D721Med (cell line): ENCODE measurements at places on chromosomes 3 and 15.

GRCh38 chr15:96054621-96055020 lies 275.9 kb upstream of the NR2F2 start:
- DNase-seq = no peak

DNA sequence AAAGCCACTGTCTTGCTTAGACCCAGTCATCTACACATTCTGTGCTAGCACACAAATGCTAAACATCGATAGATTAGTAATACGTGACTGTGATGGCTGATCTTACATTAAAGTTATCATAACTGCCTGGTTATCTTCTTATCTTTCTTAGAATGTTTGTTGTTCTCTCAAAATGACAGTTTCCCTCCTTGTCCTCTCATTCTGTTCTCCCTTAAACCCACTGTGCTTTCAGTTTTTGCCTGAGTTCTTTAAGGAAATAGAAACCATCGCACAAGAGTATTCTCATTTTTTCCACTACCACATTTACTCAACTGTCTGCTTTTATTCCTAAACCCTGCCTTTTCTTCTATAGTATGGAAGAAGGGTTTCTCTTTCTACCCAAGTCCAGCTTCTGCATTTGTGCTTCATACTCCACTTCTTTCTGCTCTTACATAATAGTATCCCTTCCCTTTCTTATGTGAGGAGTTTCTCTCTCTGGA lies 17.1 kb downstream of the STX19 start:
- DNase-seq = no peak

DNA sequence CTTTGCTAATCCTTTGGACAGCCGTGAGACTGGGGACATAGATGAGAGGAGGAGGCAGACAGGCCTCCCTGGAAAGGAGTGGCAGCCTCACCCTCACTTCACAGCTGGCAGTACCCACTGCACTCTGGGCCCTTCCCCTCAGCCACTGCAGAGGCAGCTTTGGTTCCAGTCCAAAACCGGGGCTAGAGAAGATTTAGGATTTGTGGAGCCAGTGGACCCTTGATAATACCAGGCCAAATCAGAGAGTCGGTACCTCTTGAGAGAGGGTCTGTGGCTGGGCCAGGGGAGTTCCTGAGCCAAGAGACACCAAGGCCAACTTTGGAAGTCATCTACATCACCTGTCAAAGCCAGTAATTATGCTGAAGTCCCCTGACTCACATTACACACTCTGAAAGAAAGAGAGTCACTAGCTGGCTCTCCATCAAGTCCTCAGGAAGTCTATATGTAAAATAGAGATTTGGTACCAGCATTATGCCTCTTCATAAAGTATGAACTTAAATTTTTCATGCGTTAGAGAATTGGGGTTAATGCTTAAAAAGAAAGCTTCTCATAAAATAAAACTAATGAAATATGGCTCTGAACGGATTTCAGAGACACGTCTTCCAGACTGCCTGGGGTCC lies 244.1 kb upstream of the SEMA6D start:
- DNase-seq = no peak

- no peak for DNase-seq
Measured at GRCh38 chr3:159884661-159885402, 103.8 kb upstream of the IL12A start.

DNA sequence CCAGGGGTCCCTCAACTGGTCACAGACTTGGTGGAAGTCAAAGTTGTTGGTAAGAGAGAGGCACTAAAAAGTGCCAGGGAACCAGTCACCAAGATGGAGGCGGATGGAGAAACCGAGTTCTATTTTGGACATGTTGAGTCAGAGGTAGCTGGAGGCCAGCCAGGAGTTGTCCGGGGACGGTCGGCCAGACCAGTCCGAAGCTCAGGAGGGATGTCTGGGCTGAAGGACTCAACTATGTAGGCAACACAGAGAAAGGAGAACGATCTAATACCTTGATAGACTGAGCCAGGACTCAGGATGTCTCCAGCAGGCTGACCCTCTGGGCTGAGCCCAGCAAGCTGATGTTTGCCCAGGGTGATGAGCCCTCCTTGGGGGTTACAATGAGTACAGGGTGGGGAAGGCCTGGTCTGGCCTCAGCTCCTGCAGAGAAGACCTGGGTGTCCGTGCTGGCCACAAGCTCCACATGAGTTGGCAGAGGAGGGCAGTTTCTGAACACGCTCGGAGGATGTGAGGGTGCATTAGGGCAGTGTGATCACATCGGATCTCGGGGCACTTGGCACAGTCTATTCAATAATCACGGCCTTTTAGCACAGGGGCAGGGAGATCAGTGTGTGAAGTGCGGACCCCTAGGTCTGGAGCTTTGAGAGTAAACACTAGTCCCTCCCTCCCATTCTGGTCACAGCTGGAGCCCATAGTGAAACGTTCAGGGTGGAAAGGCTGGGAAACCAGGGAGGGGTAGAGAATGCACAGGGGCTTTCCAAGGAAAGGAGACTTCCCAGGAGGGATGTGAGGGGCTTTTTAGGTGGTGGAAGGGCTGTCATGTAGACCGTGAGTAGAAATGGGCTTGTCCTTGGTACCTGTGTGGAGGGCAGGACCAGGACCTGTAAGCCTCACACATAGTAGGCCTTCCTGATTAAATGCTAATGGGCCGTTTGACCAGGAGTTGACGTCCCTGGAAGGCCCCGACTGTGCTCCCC lies 111.9 kb downstream of the ETFA start:
- no peak for DNase-seq

DNA sequence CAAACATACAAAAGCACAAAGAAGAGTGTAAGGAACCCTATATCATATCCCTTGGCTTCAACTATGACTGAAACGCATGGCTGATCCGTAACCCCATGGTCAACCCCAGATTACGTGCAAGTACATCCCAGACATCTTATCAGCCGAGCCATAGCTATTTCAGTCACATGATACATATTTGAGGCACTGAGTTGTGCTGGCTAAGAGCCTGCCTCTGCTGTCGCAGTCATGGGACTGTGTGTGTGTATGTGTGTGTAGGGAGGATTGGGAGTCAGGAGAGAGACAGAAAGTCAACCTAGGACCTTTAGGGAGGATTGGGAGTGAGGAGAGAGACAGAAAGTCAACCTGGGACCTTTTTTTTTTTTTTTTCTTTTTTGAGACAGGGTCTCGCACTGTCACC lies 8.4 kb downstream of the ST6GAL1 start:
- DNase-seq = no peak

- DNase-seq = no peak
Measured at GRCh38 chr3:146161663-146162002, 649 bp upstream of the PLOD2 start.
